ENCODE measurements at places on chromosomes 1 and 21.

- DNase-seq, result no peak
Measured at GRCh38 chr1:226438007-226438406, 30.1 kb upstream of the PARP1 start.

DNA sequence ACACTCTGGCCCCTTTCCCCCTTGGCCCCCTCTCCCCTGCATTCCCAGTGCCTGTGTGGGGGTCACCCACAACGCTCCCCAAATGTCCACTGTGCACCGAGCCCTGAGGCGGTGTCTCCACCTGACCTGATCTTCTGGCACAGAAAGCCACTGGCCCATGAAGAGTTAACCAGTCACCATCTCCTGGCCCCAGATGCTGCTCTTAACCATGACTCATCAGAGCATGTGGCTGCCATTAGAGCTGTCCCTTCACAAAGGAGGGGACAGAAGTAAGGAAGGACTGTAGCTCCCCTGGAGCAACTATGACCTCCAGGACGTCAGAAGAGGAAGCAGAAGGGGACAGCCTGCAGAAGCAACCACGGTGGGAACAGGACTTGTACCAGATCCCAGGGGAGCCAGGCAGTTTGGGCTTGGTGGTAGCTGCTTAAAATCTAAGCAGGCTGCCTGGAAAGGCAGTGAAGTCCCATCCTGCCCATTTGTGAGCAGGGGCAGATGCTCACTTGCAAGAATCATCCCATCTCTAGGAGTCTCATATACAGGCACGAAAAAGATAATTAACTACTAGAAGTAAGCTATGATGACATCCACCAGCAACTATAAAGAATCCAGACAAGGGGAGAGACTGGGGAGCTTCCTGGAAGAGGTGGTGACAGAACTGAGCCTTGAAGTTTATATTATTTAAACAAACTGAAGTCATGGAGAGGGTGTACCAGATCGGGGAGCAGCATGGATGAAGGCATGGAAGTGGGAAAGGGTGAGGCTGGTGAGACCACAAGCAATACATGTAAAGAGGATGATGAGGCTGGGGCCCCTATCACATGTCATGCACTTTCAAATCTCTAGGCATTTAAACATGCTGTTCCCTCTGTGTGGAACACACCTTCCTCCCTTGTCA, 1.1 kb upstream of the TTC39A start:
- no peak for DNase-seq

- no peak for DNase-seq
Measured at GRCh38 chr1:216310776-216311175, 112.5 kb downstream of the USH2A start.

- DNase-seq, result no peak
Measured at GRCh38 chr1:159746666-159747065, 32.3 kb upstream of the CRP start.

- DNase-seq, result peak; percentile 73
Measured at GRCh38 chr1:16605532-16606505, 7.5 kb downstream of the NBPF1 start.

GRCh38 chr1:100730130-100730529, 10.6 kb downstream of the VCAM1 start:
- no peak for DNase-seq

GRCh38 chr1:213759359-213760181, 228.2 kb upstream of the PROX1 start:
- DNase-seq, result peak; percentile 77

- DNase-seq, result no peak
Measured at GRCh38 chr1:65387821-65388220, 32.6 kb upstream of the LEPR start.

Measured in right lobe of liver (tissue), 6 donors.